NCI-H1092 treated with DMSO at 0.1 percent for 48 hours (cell line): ENCODE measurements at places on chromosomes 11 and 22.

DNA sequence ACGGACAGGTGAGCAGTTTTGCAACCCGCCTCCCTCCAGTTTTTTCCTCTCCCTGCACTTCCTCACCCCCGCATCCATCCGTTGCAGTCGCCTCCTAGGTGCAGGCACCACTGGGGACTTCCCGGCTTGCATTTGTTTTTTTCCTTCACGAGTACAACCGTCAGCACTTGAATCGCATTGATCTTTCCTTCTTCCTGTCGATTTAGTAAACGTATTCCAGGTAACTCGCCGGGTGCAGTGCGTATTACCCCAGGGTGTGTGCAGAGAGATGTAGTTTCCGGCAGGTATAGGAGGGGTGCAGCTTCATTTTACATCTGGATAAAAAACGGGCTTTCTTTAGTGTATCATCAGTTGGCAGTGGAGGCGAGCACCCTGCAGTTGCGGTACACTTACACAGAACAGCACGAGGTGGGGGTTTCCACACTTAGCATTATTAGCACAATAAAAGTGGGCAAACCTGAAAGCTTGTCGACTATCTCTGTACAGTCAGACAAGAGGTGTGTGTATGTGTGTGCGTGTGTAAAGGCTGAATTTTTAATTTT lies at the start of gene SORL1-AS1:
SORL1-AS1 (minus strand) TSS at position 359 of the 542 bp plus-strand sequence.
- DNase-seq: peak; percentile 77

GRCh38 chr11:69073469-69073868 lies 24.7 kb downstream of the TPCN2 start:
- no peak for DNase-seq

DNA sequence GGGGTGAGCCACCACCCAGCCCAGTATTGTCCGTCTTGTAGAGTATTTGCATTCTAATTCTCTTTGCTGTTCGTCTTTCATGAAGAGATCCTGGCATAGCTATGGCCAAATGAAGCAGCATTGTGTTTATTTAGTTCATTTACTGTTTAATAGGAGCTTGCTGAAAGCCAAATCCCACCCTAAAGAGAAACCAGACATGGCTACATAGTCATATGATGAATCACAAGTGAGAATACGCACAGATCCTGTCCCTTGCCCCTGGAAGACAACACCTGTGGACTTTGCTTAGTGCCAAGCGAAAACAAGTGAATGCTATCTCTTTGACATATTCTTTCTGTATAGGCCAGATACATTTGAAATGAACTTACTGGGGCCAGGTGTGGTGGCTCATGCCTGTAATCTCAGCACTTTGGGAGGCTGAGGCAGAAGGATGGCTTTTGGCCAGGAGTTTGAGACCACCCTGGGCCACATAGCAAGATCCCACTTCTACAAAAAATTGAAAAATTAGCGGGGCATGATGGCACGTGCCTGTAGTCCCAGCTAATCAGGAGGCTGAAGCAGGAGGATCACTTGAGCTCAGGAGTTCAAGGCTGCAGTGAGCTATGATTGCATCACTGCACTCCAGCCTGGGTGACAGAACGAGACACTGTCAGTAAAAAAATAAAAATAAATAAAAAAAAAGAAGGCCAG lies 5.1 kb upstream of the ARFGAP3 start:
- no peak for DNase-seq

DNA sequence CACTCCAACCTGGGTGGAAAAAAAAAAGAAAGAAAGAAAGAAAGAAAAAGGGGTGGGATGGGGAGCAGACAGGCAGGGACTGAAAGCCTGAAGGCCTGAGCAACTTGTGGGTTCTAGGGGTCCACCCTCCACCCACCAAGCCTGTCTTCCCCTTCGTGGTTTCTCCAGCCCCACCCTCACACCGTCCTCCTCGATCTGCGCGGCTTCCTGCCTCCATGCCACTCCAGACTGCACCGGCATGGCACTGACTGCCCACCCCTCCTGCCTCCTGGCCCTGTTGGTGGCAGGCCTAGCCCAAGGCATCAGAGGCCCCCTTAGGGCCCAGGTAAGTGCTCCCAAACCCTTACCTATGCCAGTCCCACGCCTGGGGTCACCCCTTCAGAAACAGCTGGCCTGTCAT lies at the start of gene CTSW:
CTSW (plus strand) TSS at position 221 of the 400 bp plus-strand sequence; CDS start at position 239, 18 bp downstream.
- no peak for DNase-seq

- no peak for DNase-seq
Measured at GRCh38 chr22:17924735-17925364, 99.5 kb downstream of the MICAL3 start.

DNA sequence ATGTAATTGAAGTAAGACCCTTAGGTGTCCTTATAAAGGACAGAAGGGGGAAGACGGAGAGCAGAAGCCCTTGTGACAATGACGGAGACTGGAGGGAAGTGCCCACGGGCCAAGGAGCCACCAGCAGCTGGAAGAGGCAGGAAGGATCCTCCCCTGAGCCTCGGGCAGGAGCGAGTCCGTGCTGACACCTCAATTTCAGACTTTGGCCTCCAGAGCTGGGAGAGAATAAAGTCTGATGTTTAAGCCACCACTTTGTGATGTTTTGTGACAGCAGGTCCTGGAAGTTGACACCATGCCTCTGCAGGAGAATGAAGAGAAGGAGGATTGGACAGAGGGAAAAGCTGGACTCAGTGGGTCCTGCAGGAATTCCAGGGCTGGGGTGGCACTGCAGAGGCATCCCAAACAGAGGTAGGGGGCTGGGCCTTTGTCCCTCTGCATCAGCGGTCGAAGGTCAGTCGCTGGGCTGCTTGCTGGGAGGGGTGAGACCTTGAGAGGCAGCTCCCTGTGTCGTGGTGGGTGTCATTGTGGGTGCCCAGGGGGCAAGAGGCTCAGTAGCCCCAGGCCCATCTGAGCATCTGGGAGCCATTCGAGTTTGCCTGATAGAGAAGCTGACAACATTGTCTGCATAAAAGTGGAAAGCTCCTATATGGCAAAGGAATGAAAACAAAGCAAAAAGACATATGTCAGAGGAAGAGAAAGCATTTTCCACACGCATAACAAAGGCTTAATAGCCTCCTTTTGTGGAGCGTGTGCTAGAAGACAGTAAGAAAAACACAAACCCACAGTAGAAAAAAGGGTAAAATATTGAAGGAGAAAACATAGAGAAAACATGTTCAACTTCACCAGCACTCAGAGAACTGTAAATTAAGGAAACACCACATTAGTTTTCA lies 68.8 kb downstream of the RTL6 start:
- no peak for DNase-seq

DNA sequence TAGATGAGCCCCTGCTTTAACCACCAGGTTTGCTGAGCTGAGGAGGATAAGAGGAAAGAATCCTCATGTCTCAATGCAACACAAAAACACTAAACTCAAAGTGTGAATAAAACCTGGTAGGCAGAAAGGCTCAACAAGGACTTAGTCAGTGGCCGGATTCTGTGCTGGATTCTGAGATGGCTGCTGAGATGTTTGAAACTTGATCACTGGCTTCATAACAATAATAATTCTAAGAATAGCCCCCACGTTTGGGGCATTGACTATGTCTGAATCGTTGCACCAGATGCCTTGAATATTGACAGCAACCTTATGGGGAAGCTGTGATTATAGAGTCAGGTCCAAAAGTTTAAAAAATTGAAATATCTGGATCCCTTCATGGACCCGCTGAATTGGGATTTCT lies 4.6 kb downstream of the DKK3 start:
- DNase-seq: no peak

- DNase-seq: no peak
Measured at GRCh38 chr11:31059529-31059928, 310.0 kb downstream of the DCDC1 start.

DNA sequence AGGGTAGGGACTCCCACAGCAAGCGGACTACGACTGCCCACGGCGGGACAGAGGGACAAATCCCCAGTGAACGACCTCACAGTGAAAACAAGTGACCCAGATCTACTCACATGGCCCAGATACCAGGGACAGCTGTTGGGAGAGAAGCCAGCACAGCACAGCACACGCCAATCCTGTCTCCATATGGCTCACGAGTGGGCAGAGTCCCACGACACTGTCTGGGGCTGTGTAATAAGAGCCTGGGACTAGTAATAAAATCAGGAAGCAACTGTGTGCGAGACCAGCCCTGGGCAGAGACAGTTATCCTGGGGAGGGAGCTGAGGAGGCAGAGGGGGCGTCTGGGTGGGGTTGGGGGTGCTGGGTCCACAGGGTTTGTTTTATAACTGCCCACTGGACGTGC lies 385.0 kb downstream of the CTTN start:
- DNase-seq: no peak

- DNase-seq: no peak
Measured at GRCh38 chr11:16554361-16554760, 184.1 kb upstream of the C11orf58 start.

DNA sequence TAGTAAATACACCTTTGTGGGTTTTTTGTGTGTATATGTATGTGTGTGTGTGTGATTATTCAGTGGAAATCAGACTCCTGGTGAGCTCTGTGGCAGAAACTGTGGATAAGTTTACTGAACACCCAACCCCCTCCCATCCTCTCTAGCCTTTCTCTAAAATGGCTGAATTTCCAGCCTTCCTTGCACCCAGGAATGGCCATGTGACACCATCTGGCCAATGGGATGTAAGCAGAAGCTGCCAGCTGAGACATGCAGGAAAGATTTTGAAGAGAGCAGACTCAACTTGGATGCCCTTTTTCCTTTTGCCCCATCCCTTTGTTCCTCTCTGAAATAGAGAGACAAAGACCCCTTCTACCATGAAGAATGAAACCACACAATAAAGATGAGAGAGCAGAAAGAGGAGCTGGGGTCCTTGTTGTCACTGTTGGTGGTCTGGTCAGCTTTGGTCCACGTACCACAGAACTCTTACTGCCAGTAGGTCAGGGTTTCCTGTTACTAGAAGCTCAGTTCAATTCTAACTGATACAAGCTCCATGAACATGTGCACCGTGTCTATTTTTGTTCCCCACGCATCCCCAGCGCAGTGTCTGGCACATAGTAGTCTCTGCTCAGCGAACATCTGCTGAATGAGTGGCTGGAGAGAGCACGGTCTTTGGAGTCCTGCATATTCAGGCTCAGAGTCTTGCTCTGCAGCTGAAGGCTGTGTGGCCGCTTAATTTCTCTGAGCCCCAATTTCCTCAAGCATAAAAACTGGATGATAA lies 57.5 kb downstream of the SEZ6L start:
- DNase-seq: no peak

DNA sequence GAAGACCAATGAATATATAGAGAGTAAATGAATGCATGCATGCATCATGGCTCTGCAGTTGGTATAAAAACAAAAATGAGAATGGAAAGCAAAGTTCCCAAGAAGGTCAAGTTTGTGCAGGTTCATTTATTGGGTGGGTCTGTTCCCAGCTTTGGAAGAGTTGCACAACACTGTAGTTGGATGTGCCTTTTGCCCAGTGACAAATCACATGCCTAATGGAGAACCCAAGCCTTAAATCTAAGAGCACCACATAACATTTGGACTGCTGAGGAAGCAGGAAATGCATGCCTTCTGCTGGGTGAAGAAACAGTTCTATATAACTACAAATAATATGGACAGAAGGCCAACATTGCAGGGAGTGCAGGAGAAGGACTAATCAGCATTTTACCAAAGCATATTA lies 30.6 kb downstream of the PRCP start:
- DNase-seq: no peak

GRCh38 chr22:49055406-49055805 lies 772.3 kb downstream of the BRD1 start:
- no peak for DNase-seq

GRCh38 chr22:41781507-41781906 lies 19.0 kb upstream of the CCDC134 start:
- DNase-seq: no peak

DNA sequence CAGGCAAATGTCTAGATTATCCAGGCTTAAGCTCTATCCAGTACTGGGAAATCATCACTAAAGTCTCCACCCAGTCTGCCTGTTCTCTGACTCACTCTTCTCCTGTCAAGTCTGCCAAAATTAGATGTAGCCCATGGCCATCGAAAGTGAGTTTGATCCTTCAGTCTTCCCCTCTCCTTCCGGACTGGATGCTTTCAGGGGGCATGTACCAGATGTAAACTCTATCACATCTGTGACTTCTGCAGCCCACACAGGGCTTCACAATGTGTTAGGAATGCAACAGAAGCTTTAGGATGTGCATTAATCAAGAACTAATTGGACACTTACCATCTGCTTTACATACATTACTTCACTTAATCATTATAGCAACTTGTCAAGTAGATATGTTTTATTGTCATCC lies 12.3 kb downstream of the ME3 start:
- no peak for DNase-seq

- no peak for DNase-seq
Measured at GRCh38 chr11:32479291-32479690, 44.0 kb upstream of the WT1 start.
